ENCODE measurements at places on chromosomes 1 and 21.
A peak's percentile ranks its signal among the peaks of the same experiment; 100 is the strongest.

DNA sequence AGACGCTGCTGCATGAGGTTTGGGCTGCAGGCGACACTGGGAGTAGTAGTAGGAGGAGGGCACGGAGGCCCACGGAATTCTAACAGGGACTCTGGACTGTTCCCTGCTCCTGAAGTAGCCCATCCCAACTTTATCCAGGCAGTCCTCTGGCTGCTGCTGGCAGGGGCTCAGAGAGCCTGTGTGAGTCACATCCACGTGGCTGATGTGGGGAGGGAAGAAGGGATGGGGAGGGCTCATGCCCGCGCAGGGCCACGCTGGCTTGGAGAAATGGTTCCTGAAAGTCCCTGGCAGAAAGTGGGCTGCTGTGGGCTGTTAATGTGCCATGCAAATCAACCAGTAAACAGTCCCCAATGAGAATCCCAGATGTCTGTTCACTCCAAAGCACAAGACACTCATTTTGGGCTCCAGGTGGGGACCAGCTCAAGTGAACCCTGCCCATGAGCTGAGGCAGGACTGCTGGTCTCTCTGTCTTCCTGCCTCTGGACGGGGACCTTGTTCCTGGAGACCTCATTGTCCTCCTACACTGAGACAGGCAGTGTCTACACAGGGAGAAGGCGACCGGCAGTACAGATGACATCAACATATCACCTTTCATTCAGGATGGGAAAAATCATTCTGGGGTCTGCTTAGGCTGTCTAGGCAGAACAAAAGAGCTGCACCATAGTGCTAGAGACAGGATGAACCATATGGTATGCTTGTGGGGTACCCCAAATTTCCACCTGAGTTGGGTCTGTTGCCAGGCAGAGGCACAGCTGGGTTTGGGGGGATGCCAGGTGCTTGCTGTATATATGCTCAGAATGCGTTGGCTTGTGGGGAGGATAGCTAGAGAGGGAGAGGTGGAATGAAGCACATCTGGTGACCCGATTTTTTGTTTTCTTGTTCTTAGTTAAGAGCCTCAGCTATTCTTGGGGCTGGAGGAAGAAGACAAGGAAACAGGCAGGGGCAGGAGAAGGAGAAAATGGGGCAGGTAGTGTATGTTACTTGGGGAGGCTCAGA lies 57.9 kb upstream of the FMOD start:
- peak; percentile 17 for DNase-seq

- no peak for DNase-seq
Observed at GRCh38 chr1:92085727-92086126, 5.6 kb downstream of the BTBD8 start.

GRCh38 chr1:181646710-181647109 lies 163.4 kb downstream of the CACNA1E start:
- no peak for DNase-seq

DNA sequence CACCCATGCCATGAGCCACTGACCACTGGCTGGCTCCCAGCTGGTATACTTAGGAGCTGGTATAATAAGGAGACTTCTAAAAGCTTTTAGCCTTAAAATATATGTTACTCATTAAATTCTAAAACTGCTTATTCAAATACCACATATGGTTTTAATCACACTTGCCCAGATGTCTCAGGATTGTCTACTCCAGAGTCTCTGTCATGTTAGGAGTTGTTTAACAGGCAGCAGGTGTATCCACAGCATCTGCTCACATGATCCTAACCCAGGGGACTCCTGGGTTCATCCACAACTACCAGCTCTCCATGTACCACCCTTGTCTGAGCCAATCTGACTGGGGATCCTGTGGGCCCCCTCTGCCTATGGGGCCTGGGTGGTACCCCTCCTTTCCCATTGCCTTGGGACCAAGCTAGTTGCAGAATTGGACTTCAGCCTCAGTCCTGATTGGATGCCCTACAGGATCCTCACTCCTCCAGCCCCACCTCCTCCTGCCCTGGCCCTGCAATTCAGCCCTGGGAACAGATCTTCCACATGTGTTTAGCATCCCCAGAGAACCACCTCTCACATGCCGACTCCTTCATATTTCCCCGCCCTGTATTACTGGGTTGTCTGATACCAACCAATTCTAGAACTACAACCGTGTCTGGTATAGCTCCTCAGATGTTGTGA lies 61.3 kb downstream of the BCAR3 start:
- DNase-seq = no peak

All from skeletal muscle cell (primary cell).